ENCODE measurements at places on chromosomes 2 and 18. TPM values are rescaled to one million over a fixed set of nuclear protein-coding genes. Genes with fewer than 3 reads are reported as not detected.

DNA sequence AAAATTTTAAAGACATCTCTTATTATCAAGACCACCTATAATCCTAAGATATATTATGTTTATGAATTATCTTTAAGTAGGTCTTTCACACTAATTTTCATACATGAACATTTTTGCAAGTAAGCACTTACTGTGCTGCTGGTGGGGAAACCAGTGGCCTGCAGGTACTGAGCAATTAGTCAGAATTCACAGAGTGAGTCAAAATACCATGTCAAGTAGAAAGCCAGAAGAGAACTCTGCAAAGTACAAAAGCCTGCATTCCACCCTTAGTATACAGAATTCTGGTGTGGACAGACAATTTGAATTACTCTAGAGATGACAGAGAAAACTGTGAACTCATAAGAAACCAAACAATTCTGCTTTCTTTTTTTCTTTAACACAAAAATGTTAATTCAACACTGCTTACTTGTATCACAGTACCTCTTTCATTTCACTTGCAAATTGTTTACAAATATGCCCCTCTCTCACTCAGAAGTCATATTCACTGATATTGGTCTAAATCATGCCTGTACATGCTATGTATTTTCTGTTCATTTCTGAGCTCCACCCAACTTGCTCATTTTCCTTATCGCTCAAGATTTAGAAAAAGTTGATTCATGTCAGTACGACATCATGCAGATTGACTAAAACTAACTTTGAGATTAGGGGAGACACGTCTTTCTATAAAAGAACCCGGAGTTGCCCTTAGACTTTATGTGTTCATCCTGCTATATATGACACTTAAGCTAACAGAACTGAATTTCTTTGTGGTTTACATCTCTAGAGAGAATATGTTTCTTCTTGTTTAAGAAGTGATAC, 182.9 kb downstream of the IKZF2 start:
- DNase-seq: no peak

DNA sequence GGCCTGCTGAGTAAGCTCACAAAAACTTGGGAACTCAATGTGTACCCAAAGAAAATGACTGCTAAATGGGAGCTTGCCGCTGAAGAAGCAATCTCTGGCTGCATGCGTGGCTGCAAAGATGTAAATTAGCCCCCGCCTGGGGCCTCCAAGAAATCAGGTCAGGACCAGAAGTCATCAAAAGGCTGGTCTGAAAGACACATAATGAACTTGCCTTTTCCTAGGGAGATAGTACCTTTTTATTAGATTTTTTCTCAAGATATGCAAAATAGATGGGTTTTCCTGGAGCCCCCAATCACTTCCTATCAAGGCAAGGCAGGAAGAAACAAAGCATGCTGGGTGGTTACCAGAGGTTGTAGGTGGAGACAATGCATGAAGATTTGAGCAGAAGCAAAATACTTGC, 38.9 kb downstream of the PDCL3 start:
- DNase-seq: no peak

DNA sequence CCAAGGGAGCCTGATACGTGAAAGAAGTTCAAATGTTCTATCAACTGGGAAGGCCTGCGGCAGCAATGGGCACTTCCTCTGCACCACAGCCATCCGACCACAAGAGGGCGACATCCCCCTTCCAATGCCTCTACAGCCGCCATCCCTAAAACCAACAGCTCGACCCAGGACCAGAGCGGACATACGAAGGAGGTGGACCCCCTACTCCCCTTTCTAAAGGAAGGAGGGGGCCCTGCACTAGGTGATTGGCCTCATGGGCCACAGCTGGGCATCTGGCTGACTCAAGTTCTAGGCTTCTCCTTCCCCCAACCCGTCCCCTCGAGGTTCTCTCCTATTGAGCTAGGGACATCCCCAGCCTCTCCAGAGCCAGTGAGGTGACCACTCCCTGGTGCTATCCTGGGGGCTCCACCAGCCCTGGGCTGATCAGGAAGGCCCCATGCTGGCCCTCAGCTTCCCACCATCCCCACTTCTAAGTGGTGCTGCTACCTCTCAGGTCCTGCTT, 217.2 kb downstream of the TNS1 start:
- peak; percentile 91 for DNase-seq

- no peak for DNase-seq
Measured at GRCh38 chr2:219736209-219736608, 108.8 kb downstream of the SLC4A3 start.

DNA sequence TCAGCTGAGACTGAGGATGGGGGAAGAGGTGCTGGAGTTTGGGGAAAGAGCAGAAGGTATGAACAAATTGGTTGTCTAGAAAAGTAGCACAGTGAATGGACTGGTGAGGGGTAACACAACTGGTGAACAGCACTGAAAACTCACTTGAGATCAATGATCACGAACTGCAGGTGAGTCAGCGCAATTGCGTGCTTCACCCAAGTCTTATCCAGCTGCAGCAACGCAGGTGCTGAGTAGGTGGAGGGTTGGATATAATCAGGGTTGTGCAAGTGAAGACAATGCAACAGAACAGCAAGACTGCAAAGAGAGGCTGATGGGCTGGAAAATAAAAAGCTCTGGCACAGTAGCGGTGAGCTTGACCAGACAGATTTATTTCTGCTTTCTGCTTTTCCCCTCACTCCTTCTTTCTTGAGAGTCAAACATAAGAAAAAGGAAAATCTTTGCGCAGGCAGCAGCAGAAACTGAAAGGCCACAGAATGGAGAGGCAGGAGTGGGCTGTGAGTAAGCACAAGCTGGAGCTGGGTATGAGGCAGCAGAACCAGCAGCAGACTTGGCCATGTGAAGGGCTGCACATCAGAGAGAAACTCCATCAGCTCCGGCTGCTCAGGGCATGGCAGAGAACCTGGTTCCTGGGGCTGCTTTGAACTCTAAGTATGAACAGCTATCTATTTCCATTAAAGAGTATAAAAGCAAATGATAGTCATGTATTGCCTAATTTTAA, 99.4 kb upstream of the ARL5A start:
- DNase-seq: no peak

GRCh38 chr18:10858477-10858876, 290.9 kb downstream of the PIEZO2 start:
- DNase-seq: no peak

DNA sequence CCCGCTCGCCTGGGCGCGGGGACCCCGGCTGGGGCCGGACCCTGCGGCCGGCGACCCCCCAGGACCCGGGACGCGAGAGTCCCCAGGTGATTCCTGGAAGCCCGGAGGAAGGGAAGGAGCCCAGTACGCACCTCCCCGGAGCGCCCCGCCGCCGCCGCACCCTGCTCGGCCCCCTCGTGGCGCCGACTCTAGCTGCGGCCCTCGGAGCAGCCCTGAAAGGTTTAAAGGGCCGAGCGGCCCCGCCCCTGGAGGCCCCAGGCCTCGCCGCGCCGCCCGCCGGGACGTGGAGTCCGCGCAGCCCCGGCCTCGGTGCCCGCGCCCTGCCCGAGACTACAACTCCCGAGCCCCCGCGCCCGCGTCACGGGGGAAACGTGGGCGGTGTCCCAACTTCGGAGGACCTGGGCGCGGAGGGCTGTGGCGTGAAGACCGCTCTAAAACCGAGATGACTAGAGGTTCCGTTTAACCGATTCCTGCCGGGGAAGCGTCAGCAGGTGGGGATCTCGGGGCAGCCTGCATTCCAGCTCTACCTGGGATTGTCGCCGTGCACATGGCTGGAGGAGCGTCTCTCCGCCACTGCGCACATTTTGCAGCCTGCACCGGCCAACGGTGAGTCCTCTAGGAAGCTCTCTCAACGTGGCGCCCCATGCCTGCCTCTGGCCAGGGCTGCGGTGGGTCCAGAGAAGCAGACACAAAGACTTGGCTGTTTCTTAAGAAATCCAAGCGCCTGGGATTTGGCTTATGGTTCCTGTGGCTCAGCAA, at the start of gene TMEM150A:
Gene TMEM150A (minus strand): TSS at position 223 of the 759 bp plus-strand sequence. CDS start 750 bp downstream, outside the sequence.
- peak; percentile 96 for DNase-seq

DNA sequence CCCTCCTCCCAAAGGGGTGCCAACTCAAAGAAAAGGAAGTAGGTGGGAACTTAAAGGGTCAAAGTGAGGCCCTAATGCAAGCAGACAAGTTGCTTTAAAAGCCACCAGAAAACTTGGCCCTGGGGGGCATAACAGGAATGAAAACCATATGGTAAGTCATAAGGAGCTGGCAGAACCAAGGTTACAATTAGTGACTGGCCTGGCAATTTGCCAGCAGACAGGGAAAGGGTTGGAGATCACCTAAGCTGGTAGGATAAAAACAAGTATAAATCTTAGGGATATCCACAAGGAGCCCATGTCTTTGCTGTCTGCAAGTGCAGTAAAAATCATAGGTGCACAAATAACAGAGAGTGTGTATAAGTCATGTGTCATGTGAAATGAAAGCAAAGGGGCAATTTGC, 256.7 kb upstream of the LRRTM4 start:
- no peak for DNase-seq

DNA sequence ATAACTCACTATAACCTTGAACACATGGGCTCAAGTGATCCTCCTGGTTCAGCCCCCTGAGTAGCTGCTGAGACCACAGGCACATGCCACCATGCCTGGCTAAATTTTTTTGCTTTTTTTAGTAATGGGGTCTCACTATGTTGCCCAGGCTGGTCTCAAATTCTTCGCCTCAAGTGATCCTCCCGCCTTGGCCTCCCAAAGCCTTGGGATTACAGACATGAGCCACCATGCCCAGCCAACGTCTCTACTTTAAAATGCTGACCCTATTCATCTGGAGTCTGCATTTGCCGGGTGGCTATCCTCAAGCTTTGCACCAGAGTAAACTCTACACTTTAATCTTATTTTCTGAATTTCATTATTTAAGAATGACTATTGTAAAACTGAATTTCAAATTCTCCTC, 37.6 kb upstream of the RALBP1 start:
- DNase-seq: no peak

DNA sequence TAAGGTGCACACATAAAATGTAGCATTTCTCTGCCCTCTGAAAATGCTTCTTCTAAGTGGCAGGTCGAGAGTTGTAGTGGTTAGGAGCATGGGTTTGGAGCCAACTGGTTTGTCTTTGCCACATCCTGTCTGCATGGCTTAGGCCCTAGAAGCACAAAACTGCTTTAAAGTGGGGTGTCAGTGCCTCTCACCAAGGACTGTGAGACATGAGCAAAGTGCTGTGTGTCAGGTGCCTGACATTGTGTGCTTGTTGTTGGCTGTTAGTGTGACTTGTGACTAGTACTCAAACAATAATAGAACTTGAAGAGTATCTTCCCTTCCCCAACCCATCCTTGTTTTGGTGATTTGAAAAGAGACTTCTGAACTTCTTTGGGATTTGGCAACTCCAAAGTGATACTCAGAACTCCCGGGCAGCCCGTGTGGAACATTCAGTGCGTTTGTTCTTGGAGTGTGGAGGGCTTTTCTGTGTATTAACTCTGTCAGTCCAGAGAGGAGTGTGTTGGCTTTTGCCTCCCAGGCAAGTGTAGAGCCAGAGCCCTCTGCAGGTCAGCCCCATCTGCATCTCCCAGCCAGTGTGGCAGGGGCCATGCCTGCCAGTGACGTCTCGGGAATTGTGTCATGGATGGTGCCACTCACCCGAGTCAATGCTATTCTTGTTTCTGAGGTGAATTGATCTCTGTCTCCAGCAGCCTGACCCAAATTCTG, 5.0 kb downstream of the MGAT5 start:
- peak; percentile 60 for DNase-seq

The CPLX4 gene
- not detected for total RNA-seq

The ACVR2A gene
- 14.6 TPM for total RNA-seq

The RAD51AP2 gene
- 0.48 TPM for total RNA-seq

The ZNF396 gene
- 1.5 TPM for total RNA-seq
